Fibroblast of gingiva (primary cell): ENCODE measurements at places on chromosomes 5 and 9.
A peak's percentile ranks its signal among the peaks of the same experiment; 100 is the strongest.

DNA sequence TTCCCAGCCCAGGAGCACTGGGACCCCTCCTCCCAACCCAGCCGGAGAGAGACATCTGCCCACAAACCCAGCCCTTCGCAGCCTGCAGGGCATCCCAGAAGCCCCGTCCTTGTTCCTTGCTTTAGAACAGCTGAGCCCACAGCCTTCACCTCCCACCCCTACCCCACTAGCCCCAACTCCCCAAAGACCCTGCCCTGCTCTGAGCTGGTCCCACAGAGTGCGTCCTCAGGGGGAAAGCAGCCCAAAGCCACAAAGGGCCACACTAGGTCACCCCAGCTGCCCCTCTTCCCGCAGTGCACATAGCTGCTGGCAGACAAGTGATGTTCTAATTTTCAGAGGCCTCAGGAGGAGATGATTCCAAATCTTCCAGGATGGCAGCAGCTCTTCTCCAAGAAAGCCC lies 8.8 kb downstream of the PLPP7 start:
- no peak for DNase-seq

DNA sequence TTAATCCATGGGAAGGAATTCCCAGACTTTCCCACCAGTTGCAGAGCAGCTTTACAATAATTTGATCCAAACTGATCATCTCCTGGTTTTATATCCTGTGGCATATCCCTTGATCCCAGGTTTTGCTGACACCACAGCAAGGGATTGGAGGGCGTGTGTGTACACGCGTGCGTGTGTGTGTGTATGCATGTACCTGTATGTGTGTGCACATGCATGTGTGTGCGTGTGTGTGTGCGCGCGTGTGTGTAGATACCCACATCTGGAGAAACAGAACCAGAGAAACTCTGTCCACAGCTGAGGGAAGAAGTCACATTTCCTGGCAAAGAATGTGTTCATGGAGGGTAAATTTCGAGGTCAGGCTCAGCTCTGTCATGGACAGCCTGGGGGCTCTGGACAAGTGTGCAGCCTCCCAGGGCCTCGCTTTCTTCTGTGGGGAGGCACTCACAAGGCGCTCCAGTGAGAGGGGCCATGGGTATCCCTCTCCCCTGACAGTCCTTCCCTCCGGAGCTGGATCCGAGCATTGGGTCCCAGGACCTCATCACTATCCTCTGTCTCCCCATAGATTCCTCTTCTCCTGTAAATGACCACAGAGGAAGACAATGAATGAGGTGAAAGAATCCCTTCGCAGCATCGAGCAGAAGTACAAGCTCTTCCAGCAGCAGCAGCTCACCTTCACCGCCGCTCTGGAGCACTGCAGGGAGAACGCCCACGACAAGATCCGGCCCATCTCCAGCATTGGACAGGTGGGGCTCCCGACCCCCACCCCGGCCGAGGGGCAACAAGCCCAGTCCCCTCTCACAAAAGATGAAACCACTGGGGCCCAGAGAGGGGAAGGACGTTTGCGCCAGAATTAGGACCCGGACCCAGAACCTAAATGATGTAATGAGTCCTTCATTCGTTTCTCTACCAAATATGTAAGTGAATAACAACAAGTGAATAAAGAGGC lies 4.9 kb downstream of the SPACA9 start:
- DNase-seq: no peak

DNA sequence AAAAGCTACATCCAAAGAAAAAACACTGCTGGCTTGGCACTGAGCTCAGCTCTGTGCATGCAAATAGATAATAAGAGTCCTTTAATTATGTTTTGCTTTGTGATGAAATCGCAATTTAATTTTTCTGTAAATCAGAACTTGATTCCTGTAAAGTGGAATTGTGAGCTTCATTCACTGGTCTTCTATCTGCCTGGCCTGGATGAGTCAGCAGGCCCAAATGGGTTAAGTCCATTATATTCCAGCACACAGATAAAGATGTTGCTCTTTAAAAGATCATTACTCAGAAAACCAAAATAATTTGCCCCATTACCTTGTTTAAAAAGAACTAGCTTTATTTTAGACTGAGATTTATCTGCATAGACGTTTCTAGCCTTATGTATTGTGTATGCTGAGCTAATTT lies 90.4 kb downstream of the CARTPT start:
- no peak for DNase-seq

GRCh38 chr9:93127395-93127911 lies 6.6 kb downstream of the NINJ1 start:
- DNase-seq: peak; percentile 53

DNA sequence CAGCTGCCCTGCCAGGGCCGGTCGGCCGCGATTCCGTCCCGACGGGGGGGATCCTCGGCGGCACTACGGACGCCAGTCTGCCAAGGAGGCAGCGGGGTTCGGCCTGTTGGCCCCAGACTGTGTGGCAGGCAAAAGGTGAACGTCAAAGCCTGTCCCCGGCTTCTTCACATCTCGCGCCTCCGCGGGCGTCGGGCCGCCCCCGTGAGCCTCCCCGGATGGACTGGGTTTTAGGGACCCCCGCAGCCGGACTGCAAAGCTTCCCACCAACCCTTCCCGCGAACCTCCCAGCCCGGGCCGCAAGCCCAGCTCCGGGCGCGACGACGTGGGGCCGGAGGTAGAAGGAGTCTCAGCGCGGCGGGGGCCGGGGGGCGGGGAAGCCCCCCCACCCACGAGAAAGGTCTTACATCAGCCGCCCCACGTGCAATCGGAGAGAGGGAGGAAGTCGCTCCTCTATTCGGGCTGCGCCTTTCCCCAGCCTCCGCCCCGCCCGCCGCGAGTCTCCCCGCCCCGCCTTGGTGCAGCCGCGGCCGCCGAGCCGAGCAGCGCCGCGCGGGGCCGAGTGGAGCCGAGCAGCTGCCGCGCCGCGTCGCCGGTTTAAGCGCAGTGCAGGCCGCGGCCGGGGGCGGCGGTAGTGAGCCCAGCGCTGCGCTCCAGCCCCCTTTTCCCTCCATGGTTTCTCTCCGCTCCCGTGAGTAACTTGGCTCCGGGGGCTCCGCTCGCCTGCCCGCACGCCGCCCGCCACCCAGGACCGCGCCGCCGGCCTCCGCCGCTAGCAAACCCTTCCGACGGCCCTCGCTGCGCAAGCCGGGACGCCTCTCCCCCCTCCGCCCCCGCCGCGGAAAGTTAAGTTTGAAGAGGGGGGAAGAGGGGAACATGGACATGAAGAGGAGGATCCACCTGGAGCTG lies at the start of gene ANP32B:
ANP32B (plus strand) TSS at position 659 of the 906 bp plus-strand sequence; CDS start at position 874, 215 bp downstream.
- peak; percentile 92 for DNase-seq

DNA sequence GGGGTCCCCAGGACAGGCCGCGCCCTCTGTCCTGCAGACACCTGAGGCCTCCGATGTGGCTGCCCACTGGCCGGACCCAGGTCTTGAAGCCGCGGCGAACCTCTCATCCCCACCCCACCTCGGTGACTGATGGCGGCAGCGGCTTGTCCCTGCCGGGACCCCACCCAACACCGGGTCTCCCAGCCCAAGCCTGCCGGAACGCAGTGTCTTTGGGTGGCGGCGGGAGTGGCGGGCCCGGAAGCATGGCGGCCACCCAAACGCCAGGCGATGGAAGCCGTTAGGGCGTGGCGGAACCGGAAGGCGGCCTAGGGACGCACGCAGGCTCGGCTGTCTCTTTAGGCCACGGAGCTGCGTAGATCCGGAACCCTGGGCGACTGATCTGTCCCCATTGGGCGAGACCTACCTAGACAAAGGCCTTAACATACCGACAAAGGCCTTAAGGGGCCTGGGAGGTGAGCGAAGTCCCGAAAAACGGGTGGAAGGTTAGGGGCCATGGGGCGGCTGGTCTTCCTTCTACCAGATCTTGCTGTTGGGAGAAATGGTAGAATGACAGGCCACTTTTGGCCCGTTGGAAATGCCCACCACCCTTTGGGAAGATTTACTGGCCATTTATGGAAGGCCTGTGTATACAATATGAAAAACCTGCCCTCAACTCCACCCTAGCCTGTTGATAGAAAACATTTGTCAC lies 94.6 kb upstream of the SMC2 start:
- no peak for DNase-seq
